ENCODE measurements at places on chromosomes 5 and 9.
A peak's percentile ranks its signal among the peaks of the same experiment; 100 is the strongest.

- DNase-seq = no peak
These were observed 28.3 kb downstream of the SMIM23 start for GRCh38 chr5:171813813-171814490.

DNA sequence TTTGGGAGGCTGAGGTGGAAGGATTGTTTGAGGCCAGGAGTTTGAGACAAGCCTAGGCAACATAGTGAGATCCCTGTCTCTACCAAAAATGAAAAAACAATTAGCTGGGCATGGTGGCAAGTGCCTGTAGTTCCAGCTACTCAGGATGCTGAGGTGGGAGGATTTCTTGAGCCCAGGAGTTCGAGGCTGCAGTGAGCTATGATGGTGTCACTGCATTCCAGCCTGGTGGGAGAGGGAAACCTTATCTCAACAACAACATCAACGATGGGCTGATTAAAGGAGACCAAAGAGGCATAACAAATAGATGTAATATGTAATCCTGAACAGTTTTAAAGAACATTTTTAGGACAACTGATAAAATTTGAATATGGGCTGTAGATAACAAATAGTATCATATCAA is 34.2 kb upstream of the PANK3 start:
- no peak for DNase-seq

DNA sequence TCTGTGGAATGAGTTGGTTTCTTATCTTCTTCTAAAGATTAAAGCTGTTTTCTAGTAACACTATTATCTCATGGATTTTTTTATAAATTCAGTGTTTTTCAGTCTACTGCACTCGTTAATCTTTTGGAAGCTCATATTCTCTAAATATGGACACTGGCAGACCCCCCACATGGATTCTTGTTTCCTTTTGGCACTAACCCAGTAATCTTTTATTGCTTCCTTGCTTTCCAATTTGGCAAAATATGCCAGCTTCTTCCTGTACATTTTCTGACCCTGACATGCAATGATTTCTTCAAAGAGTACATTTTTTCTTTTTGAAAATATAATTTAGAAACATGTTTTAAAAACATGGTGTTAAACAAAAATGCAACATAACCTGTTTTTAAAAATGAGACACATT is 474.2 kb upstream of the FTMT start:
- DNase-seq = no peak

- no peak for DNase-seq
These were observed 461.9 kb upstream of the COX7C start for GRCh38 chr5:86155796-86156195.

- DNase-seq = no peak
These were observed 211.6 kb downstream of the SPOCK1 start for GRCh38 chr5:137287569-137287968.

DNA sequence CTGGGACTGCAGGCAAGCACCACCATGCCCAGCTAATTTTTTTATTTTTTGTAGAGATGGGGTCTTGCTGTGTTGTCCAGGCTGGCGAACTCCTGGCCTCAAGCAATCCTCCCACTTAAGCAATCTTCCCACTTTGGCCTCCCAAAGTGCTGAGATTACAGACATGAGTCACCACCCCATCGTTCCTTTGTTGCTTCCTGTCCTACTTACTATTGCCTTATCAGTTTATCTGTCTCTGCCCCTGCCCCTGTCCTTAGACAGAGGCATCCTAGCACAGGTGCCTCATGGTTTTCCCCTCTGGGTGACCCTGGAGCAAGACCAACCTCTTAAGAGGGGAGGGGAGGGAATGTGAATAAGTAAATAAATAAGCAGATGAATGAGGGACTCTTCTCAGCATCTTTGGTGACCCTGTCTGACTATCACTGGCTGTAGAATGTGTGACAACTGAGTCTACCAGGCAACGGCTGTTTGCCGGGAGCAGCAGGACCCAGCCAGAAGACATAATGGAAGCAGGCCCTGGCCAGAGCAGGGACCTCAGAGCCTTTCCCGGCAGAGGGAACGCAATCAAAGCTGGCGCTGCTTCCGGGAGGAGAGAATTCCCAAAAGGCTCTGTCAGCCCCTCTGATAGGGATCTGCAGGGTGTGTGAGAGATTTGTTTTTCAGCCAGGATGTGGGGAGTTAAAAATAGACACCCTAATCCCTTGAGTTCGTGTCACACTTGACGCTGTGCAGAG is 43.8 kb upstream of the DAB2IP start:
- no peak for DNase-seq

GRCh38 chr5:42767491-42768105 is 11.0 kb downstream of the CCDC152 start:
- peak; percentile 35 for DNase-seq

- DNase-seq = no peak
These were observed 17.6 kb downstream of the FIBCD1 start for GRCh38 chr9:130921300-130921988.

GRCh38 chr5:12795333-12795663 is 891.1 kb upstream of the CTNND2 start:
- DNase-seq = no peak

- no peak for DNase-seq
These were observed 163.4 kb downstream of the RAB3C start for GRCh38 chr5:58746321-58746720.

- DNase-seq = peak; percentile 22
These were observed 202.0 kb upstream of the NR3C1 start for GRCh38 chr5:143605403-143606005.

- DNase-seq = peak; percentile 77
These were observed 885 bp downstream of the RNF44 start for GRCh38 chr5:176536132-176536901.

DNA sequence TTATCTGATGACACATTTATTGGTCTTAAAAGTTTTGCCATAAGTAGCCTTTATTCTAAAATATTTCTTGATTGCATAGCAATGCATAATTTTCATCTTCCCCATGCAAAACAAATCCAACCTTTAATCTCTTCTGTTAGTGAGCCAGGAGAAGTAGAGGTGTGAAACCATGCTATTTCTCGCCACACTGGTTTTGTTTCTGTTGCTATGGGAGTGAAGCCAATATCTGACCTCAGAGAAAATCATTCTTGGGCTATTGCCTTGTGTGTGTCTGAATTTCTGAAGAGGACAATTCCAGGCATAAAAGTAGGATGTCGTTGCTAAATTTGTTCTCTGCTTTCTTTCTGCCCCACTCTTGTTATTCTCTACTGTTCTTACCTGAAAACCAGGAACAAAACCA is 183.6 kb downstream of the PTTG1 start:
- DNase-seq = no peak

- no peak for DNase-seq
These were observed 62.0 kb upstream of the CKS2 start for GRCh38 chr9:89249001-89249400.

GRCh38 chr5:179301796-179302195 is 43.5 kb downstream of the ADAMTS2 start:
- DNase-seq = no peak

- DNase-seq = no peak
These were observed 31.2 kb upstream of the CDK5RAP2 start for GRCh38 chr9:120610975-120611689.

- no peak for DNase-seq
These were observed 232.2 kb downstream of the PDE4D start for GRCh38 chr5:59661311-59661710.

DNA sequence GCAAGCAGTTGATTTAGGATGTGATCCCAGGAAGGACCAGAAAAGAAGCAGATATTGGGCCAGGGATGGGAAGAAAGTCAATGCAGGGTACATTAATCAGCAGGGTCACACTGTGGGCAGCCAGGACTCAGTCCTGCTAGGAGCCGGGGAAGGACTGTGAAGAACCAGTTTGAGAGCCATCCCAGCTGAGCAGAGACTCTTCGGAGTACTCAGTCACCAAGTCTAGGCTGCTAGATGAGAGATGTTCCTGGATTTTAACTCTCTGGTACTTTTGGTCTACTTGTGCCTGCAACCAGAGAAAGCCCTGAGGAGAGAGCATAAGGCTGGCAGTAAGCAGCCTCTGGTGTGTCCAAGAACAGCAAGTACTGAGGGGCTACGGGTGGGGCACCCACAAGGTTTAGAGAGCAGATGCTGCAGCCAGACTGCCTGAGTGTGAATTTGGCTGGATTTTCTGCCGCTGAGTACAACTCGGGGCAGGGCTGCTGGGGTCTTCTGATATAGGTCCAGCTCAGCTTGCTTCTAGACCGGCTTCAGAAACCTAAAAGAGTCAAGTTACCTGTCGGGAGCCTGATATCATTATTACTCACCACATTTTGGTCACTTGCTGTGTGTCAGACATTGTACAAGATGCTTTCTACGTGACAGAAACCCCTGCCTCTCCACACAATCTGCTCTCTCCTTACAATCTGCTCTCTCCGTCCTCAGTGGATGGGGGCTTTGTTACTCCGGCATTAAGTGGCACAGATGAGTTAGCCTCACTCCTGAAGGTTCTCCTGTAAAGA is 250.2 kb upstream of the GAS1 start:
- no peak for DNase-seq

GRCh38 chr9:108579757-108580439 is 275.9 kb downstream of the ACTL7B start:
- no peak for DNase-seq

- no peak for DNase-seq
These were observed 26.9 kb downstream of the TICAM2 start for GRCh38 chr5:115575167-115576070.

GRCh38 chr5:169944115-169944514 is 36.2 kb downstream of the INSYN2B start:
- DNase-seq = no peak

GRCh38 chr9:130193103-130193502 is 20.9 kb downstream of the NCS1 start:
- no peak for DNase-seq

DNA sequence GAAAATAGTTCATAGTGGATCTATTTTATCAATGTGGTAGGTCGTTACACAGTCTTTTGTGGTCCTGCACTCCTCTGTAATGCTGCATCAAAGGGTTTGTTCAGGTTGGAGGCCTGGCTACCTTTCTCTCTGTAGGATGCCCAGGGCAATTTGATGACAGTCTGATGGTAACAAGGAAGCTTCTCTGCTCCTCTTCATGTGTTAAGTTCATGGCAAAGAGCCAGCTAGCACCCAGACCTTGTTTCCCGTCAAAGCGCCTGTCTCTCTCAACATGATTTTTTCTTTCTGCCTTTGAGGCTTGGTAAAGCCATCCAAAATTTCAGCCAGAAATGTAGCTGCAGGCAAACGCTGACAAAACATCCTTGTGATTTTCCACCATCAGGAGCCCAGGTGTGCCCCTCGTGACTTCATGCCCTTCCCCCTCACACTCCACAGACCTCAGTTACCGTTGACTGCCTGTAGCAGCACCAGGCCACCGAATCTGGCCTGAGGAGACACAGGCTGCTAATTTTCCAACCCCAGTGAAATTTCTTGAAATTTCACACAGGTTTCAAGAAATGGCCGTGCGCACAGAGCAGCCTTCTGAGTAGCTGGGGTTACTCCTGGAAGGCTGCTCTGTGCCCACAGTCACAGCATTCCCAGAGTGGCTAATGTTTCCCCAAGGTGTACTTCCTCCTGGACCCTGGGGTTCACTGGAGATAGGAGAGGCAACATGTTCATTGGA is 292.7 kb downstream of the CWC27 start:
- DNase-seq = no peak

- DNase-seq = no peak
These were observed 383.2 kb downstream of the PLK2 start for GRCh38 chr5:58076483-58077257.

- DNase-seq = no peak
These were observed 393.9 kb upstream of the C9orf72 start for GRCh38 chr9:27967210-27967609.

GRCh38 chr5:61744690-61745619 is 412.9 kb downstream of the ZSWIM6 start:
- DNase-seq = no peak

DNA sequence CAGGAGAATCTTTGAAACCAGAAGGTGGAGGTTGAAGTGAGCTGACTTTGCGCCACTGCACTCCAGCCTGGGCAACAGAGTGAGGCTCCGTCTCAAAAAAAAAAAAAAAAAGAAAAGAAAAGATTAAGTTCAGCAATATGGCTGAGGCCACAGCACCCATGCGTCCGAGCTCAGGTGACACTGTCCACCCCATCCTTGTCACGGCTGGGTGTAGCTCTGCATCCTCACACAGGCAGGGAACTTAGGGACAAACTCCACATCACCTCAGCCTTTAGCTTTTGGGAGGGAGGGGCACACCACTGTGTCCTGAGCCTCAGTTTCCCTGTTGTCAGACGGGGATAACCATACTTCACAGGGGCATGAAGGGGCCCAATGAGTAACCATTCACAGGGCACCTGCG is 15.5 kb downstream of the FGD3 start:
- DNase-seq = no peak

GRCh38 chr9:137511758-137512463 is 38.3 kb downstream of the PNPLA7 start:
- DNase-seq = no peak

- no peak for DNase-seq
These were observed 207.7 kb downstream of the MEF2C start for GRCh38 chr5:88675168-88675707.

DNA sequence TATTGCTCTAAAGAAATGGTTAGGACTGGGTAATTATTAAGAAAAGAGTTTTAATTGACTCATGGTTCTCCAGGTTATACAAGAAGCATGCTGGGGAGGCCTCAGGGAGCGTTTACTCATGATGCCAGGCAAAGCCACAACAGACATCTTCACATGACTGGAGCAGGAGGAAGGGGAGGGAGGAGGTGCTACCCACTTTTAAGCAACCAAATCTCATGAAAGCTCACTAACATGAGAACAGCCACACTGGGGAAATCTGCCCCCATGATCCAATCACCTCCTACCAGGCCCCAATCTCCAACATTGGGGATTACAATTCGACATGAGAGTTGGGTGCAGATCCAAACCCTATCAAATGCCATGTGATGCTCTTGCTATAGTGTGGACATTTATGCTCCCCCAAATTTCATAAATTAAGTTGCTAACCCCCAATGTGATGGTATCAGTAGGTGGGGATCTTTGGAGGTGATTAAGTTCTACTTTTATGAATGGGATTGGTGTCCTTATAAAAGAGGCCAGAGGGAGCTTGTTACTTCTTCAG is 773.6 kb upstream of the CDH10 start:
- DNase-seq = no peak

DNA sequence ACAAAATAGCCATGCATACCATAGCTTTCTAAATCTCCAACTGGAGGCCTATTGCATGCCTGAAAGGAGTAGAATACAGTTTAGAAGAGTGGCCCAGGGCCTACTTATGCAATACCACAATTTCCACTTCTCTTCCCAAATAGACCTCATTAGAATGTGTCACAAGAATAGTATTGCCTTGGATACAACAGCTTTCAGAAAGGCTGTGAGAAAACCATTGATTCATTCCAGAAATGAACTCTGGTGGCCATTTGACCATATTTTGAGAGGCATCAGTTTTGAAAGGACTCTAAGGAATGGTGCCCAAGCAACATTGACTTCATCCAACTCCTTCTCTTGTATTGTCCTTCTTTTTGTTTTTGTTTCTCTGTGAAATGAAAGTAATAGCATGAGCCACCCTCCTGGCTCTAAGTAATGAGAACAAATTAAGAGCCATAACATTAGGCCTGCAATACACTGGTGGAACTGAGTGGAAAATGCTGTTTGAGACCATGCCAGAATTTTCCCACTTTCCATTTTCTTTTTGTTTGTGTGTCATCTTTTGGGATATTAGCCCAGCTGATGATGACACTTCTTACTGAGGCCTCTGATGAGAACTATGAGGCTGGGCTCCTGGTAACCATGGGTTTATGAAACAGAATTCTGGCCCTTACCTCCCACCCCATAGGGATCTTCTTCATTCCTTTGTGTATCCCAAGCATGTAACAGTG is 90.2 kb downstream of the TMEM174 start:
- no peak for DNase-seq
